ENCODE measurements at places on chromosomes 6 and 20.
A peak's percentile ranks its signal among the peaks of the same experiment; 100 is the strongest.

- peak; percentile 91 for DNase-seq
Measured at GRCh38 chr6:113697632-113698410, 159.3 kb upstream of the MARCKS start.

DNA sequence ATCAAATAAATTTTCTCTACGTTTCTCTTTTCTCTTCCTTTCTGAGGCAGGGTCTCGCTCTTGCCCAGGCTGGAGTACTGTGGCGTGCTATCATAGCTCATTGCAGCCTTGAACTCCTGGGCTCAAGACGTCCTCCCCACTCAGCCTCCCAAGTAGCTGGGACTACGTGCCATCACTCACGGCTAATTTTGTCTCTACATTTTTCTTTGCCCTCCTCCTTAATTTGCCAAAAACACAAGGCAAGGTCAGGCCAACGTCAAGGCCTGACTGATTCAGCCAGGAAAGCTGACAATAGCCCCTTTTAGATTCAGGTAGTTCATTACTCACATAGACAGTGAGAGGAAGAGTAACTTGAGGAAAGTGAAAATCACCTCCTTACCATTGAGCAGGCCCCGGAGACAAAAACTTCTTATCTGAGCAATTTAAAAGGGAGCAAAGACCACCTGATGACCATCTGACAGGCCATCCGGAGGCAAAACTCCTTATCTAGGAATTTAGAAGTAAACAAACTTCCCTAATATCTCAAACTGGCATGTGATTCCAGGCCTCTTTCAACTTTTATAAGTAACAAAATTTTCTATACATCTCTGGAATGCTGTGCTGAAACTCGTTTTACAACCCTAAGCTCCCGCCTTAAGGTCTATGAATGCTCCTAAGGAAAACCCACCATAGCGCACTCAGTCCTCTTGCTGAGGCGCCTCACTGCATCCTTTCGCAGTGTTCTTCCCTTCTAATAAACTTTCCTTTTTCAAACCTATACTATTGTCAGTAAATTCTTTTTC is 42.1 kb upstream of the SRPK1 start:
- no peak for DNase-seq

GRCh38 chr6:148658681-148659430 is 88.0 kb upstream of the UST start:
- DNase-seq = no peak

- no peak for DNase-seq
Measured at GRCh38 chr6:43200541-43200940, 18.5 kb downstream of the CUL9 start.

GRCh38 chr6:168078175-168078942 is 653 bp downstream of the FRMD1 start:
- DNase-seq = no peak

DNA sequence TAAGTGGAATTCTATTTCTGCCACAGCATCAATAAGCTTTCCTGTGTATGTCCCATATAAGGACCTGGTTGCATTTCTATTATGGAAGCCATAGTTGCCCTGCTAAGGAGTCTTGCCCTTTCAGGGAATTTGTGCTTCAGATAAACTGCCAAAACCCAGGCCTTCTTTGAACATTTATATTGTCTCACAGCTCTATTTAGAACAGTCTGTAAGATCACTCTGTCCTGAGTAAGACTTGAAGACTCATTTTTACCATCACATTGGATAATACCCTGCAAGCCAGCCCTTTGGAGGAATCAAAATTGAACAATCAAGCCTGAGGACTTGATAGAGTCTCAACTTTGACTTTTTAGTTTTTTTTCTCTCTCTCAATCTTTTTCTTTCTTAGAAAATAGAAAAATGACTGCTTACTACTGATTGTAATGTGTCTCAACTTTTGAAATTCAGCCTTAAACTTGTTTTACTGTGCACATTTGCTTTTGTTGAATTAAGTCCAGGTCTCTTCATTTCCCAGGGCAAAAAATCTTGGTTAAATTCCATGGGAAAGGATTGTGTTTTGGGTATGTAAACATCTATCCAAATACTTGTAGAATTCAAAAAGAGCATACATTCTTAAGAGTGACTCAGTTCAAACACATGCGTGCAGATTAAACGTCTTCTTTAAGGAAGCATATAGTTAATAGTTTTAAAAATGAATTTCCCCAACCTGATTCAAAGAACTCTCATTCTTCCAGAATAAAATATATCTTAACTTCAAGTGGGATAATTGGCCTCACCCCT is 91.2 kb downstream of the PLCB1 start:
- peak; percentile 94 for DNase-seq

GRCh38 chr6:38346291-38347079 is 293.2 kb downstream of the BTBD9 start:
- DNase-seq = peak; percentile 98

GRCh38 chr20:43863821-43864544 is 50.7 kb upstream of the TOX2 start:
- DNase-seq = no peak

DNA sequence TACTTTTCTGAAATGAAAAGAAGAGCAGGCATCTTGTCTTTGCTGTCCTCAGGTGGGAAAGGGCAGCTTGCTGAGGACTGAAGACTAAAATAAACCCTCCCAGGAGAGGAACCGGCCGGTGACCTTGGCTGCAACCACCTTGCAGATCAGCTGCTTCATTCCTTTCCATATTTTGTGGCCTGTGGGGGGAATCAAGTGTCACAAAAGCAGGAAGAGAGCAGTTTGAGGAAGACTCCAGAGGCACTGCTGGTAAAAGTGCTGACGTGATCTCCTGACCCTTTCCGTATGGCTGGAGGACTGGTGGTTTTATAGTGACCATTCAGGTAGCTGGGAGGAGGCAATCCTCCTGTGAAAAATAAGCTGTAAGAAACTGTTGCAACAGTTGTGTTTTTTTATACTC is 157.0 kb downstream of the PLCB4 start:
- peak; percentile 28 for DNase-seq

- no peak for DNase-seq
Measured at GRCh38 chr20:17932396-17932795, 36.2 kb downstream of the SNX5 start.

DNA sequence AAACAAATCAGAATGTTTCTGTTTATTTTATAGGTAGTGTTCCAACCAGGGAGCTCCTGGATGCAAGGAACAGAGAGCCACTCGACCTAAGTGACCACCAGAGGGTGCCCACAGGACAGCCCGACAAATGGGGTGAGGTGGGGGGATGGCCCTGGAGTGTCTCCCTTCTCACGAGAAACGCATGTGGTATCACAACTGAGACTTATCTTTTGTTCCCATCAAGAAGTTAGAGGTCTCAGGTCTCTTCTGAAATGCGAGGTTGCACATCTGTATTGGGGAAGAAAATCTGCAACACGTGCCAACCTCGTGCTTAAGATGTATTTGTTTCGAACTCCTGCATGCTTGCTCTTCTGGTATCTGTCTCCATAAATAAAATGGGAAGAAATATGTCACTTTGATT is 104.0 kb downstream of the ISM1 start:
- DNase-seq = peak; percentile 18

DNA sequence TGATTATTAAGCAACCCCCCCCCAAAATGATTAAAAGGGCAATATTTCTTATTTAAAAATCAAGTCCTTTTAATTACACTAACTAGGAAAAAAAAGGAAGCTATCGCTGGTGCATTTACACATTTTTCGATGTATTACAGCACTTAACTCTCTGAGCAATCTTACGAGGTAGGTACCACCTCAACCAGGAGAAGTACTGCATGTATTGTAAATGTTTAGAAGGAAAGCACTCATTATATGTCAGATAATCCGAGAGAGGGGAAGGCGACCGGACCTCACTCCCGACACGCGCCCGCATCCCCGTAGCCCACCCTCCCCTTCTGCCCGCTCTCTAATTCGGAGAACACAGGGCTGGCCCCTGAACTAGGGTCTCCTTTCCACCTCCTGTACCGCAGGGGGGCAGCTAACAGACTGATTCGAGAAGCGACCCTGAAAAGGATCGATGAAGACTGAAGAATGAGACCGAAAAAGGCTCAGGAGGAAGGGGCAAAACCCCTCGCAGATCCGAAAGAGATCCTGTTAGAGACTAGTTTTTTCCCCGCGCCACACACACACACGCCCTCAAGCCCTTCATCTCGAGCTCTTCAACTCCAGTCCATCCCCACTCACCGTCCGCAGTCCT is 337 bp downstream of the ESF1 start:
- DNase-seq = no peak

DNA sequence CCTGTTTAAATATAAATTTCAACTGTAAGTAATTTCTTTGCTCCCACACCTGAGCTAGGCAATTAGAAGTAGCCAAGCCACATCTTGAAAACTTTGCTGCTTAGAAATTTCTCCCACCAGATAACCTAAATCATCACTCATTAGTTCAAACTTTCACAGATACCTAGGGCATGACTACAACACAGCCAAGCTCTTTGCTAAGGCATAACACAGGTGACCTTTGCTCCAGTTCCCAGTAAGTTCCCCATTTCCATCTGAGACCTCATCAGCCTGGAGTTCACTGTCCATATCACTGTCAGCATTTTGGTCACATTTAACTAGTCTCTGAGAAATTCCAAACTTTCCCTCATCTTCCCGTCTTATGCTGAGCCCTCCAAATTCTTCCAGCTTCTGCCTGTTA is 79.8 kb upstream of the OPRM1 start:
- no peak for DNase-seq

DNA sequence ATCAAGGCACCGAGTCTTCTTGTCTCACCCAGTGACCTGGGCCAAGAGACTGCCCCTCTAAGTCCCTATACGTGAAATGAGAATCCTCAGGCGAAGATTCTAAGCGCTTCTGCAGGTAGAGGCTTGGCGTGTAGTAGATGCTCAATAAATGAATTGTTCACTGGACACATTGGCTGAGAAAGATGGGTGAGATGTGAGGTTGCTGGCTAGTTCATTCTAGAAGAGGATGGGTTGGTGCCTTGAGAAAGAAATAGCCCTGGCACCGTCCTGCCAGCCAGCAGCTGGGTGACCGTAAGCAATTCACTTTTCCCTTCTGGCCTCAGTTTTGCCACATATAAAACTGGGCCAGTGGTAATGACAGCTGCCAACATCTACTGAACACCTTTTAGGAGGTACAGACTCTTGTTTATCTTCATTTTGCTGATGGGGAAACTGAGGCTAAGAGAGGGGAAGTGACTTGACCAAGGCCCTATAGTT is 1.4 kb downstream of the SRC start:
- no peak for DNase-seq

- no peak for DNase-seq
Measured at GRCh38 chr6:34773916-34774315, 16.6 kb downstream of the SNRPC start.

DNA sequence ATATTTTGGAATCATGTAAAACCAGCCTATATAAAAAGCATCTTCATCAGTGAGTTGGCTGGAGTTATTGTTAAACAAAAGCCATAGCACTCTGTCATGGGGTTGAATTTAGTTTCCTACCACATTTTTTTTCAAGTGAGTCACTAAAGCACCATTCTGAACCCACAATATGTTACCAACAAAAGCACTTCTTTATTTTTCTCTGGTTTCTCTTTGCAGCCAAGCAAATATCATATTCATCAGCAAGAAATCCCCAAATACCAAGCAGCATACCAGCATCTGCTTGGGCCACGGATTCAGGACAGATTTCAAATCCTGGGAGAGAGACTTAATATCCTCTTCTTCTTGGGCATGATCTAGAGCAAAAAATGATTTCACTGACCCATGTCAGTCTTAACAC is 441.4 kb downstream of the BCKDHB start:
- peak; percentile 94 for DNase-seq

DNA sequence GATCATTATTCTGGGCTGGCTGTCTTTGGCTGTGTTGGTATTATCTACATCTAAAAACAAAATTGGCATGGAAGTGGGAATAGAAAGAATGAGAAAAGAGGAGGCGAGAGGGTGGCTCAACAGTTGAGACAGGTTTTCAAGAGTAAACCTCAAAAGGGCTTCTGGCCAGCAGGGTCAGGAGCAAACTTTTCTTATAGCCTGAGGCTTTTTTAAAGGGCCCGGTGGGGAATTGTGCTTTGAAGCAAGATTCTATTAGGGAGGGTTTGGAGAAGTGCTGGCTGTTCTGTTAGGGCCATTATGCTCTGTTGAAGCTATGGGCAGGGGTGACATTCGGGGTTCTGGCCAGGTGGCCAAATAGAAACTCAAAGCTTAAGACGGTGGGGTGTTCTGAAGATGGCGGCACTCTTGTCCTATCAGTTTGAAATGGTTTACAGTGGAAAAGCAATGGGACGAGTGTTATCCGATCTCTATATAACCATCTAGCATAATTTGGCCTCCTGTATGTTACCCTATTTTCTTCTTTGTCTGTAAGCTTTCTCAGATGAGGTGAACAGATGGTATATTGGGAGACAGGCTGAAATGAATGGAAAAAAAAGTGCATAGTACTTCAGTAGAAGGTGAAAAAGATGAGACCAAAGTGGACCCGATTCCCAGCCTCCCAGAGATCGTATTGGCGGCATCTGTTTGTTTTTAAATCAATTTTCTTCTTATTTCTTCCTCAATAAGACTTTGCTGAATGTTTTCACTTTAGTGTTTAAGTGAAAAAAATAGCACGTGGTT is 132.1 kb upstream of the CNR1 start:
- DNase-seq = no peak

- no peak for DNase-seq
Measured at GRCh38 chr6:25547797-25548196, 104.2 kb upstream of the SCGN start.

GRCh38 chr6:139480356-139481165 is 106.1 kb upstream of the CITED2 start:
- DNase-seq = no peak

- peak; percentile 34 for DNase-seq
Measured at GRCh38 chr20:51492167-51493092, 50.1 kb downstream of the NFATC2 start.

GRCh38 chr20:3238616-3239025 is 369 bp downstream of the SLC4A11 start:
- DNase-seq = no peak

GRCh38 chr6:8875986-8876385 is 440.6 kb upstream of the SLC35B3 start:
- no peak for DNase-seq

GRCh38 chr20:62557462-62557861 is 81.7 kb upstream of the GATA5 start:
- no peak for DNase-seq

GRCh38 chr6:100472674-100473073 is 8.0 kb upstream of the SIM1 start:
- peak; percentile 89 for DNase-seq

DNA sequence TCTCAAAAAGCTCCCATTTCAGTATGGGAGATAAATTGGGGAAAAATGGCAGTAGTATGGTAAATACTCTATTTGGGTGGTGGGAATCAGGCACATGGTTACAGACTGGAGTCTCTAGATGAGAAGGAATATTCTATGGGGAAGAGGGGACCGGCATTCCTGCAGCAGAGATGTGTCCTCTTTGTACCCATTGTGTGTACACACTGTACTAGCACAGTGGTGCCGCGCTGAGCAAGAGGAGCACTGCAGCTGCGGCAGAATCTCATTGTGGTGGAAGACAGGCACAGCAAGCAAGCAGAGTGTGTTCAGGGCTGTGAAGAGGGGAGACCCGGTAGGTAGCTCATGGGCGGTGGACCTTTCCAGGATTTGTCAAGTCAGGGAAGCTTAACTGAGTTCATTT is 13.0 kb downstream of the AFDN start:
- no peak for DNase-seq
